ENCODE measurements at places on chromosomes 16 and 17.

- peak; percentile 97 for DNase-seq
Observed at GRCh38 chr17:59842901-59843652, 49.7 kb downstream of the TUBD1 start.

DNA sequence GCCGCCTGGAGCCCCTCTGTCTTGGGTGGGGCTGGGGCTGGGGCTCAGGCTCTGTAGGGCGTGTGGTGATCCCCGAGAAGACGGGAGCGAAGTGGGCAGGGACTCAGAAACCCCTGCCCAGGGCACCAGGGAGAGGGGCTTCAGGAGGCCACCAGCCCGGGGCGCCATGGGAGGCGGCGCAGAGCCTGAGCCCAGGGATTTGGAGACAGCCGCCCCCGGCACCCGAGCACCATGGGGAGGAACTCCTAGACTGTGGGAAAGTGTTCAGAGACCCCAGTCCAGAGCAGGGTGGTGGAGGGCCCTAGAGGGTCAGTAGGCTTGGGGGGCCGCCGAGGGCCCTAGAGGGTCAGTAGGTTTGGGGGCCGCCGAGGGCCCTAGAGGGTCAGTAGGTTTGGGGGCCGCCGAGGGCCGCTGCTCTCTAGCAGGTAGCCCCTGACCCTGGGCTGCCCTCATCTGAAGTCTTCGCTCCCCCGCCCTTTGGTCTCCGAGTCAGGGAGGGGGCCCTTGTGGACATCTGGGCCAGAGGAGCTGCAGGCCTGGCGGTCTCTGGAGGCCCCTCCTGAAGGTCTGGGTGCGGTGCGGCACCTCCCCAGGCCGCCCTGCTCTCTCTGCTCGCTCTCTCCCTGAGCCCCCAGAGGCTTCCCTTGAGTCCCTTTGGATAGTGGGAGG, 734 bp downstream of the ARHGDIG start:
- DNase-seq: no peak

DNA sequence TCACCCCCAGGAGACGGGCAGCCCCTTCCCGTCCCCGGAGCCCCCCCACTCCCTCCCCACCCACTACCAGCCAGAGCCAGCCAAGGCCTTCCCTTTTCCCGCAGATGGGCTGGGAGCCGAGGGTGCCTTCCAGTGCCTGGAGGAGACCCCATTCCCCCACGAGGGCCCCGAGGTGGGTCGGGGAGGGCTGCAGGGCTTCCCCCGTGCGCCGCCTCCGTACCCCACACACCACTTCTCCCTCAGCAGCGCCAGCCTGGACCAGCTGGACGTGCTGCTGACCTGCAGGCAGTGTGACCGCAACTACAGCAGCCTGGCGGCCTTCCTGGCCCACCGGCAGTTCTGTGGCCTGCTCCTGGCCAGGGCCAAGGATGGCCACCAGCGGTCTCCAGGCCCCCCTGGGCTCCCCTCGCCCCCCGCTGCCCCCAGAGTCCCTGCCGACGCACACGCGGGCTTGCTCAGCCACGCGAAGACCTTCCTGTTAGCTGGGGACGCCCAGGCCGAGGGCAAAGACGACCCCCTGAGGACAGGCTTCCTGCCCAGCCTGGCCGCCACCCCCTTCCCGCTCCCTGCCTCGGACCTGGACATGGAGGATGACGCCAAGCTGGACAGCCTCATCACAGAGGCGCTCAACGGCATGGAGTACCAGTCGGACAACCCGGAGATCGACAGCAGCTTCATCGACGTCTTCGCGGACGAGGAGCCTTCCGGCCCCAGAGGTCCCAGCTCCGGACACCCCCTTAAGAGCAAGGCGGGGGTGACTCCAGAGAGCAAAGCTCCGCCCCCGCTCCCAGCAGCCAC, 23.5 kb upstream of the ZFPM1 start:
- no peak for DNase-seq

- DNase-seq: no peak
Observed at GRCh38 chr16:36336-36984, 16.9 kb downstream of the POLR3K start.

DNA sequence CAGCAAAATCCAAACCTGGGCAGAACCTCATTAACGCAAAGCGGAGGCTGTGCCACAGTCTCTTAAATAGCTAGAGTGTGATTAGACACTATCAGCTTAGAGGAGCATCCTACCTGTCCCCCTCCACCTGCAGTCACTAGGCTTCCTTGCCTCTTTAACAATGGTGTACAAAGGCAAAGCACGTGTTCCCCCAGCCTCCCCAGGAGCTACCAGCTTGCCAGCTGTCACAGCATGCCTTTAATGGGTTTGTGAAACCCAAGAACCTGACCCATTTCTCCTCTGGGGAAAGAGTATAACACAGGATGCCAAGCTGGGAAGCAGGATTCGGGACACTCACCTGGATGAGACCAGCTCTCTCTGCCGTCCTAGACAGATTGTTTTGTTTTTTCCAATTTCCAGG, 37.2 kb upstream of the TBX2 start:
- DNase-seq: no peak

- DNase-seq: peak; percentile 71
Observed at GRCh38 chr16:11084876-11085485, 140.6 kb downstream of the CLEC16A start.

DNA sequence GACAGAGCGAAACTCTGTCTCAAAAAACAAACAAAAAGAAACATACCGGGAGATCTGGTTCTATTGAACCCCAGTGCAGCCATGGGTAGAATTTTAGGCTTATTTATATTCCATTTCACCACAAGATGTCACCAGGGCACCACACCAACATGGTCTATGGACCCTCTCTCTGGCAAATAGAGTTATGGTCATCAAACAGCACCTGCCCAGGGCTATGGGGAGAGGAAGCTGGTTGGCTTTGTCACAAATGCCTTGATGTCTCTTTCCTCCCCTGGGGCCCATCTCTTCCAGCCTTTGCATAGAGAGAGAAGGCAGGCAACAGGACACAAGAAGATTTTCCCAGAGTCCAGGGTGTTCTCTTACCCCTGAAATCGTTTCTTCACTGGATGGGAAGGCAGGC, 128.4 kb downstream of the WWOX start:
- no peak for DNase-seq

DNA sequence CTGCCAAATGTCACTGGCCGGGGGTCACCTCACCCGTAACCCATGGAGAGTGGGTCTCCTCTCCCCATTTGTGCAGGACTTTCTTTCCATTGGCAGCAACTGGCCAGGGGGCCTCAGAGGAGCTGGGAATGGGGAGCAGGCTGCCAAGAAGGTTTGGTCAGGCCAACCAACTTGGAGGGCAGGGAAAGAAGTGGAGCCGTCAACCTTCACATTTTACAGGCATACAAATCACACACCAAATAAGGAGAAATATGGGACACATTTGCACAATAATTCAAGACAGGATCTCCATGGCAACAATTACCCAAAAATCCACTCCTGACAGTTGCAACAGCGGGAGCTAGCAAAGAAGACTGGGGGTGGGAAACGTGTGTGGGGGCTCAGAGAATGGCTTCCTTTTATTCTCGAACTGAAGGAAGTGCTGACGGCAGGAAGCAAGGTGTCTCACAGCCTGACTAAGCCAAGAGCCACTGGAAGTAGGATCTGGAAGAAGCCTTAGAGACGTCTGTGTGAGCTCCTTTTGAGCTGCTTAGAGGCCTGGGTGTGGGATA, 20.9 kb downstream of the RPRML start:
- no peak for DNase-seq

GRCh38 chr16:21071741-21072140, 78.9 kb downstream of the DNAH3 start:
- DNase-seq: no peak

GRCh38 chr16:7344830-7345780, 12.5 kb downstream of the RBFOX1 start:
- no peak for DNase-seq
